ENCODE measurements at places on chromosomes 2 and 18. TPM values are rescaled to one million over a fixed set of nuclear protein-coding genes. Genes with fewer than 3 reads are reported as not detected.

- H3K27me3 ChIP-seq = no peaks in the 10 kb centered on the region
- no peak for DNase-seq
- no peak overlapping the region for H3K27ac ChIP-seq
Measured at GRCh38 chr2:159737292-159737916, 25.1 kb downstream of the MARCHF7 start.

- H3K27me3 ChIP-seq = no peaks in the 10 kb centered on the region
- H3K4me1 ChIP-seq = no peaks in the 10 kb centered on the region
- no peaks in the 10 kb centered on the region for H3K36me3 ChIP-seq
- no peak for DNase-seq
- no peak overlapping the region for H3K4me3 ChIP-seq
Measured at GRCh38 chr18:22098563-22098989, 70.8 kb upstream of the GATA6 start.

- H3K4me1 ChIP-seq = peaks cover 11% of the 10 kb centered on the region
- no peak overlapping the region for H3K4me3 ChIP-seq
- no peak overlapping the region for H3K27ac ChIP-seq
Measured at GRCh38 chr2:16298866-16299265, 358.5 kb downstream of the MYCN start.

DNA sequence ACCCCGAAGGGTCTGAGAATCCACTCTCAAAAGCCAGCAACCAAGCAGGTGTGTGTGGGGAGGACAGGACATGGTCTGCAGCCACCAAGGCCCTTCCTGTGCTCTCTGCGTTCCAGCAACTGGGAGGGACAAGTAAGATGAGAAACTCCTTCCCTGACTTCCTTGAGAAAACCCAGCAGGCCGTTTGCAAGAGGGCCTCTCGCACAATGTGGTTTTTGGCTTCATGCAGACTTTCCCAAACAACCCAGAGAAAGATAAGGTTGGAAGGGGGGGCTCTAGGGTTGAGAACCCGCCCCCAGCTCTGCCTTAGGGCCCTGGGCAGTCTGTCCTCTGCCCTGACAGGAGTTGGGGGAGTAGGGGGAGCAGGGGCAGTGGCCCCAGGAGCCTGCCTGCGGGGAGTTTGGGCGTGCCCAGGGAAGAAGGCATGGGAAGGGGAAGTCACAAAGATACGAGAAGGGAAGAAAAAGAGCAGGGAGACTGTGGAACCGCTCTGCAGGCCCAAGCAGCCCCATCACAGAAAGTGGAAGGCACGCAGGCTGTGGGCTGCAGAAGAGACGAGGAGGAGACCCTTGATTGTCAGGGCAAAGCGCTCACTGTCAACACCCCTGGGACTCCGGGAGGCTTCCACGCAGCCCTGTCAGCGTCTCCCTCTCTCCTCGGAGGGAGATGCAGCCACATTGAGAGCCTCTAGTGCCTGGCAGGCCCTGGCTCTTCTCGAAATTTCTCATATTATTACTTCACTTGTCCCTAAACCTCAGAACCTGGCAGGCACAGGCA, 99.8 kb downstream of the SMAD7 start:
- no peak overlapping the region for H3K4me3 ChIP-seq
- H3K36me3 ChIP-seq = no peaks in the 10 kb centered on the region
- no peak for DNase-seq
- no peak overlapping the region for H3K27ac ChIP-seq
- no peaks in the 10 kb centered on the region for H3K27me3 ChIP-seq
- peaks cover 15% of the 10 kb centered on the region for H3K4me1 ChIP-seq

DNA sequence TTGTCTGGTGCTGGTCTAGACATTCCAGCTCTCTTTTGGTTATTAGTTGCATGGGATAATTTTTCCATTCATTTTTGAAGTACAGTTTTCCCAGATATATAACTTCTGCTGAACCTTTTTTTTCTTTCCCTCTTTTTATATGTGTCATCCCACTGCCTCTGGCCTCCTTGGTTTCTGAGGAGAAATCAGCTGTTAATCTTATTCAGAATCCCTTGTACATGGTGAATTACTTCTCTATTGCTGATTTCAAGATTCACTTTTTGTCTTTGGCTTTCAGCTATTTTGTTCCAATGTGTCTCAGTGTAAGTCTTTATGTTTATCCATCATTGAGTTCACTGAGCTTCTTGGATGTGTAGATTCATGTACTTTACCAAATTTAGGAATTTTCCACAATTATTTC, 99.7 kb downstream of the ARHGEF4 start:
- DNase-seq = no peak
- H3K27ac ChIP-seq = no peak overlapping the region
- no peaks in the 10 kb centered on the region for H3K27me3 ChIP-seq
- no peaks in the 10 kb centered on the region for H3K36me3 ChIP-seq
- no peaks in the 10 kb centered on the region for H3K4me1 ChIP-seq
- no peak overlapping the region for H3K4me3 ChIP-seq

ANKRD62 gene
- not detected for polyA plus RNA-seq

DPP4 gene
- 1.3 TPM for polyA plus RNA-seq

SLC11A1 gene
- 0.20 TPM for polyA plus RNA-seq

ELP2 gene
- 45.3 TPM for polyA plus RNA-seq

MC4R gene
- polyA plus RNA-seq = 0.11 TPM

TMEFF2 gene
- polyA plus RNA-seq = 0.91 TPM
